ENCODE measurements at places on chromosomes 12 and 14.

- DNase-seq: no peak
These were observed 182.6 kb downstream of the ALG10 start for GRCh38 chr12:34204830-34205285.

GRCh38 chr12:103455020-103455763 lies 40.6 kb downstream of the C12orf42 start:
- DNase-seq: no peak

DNA sequence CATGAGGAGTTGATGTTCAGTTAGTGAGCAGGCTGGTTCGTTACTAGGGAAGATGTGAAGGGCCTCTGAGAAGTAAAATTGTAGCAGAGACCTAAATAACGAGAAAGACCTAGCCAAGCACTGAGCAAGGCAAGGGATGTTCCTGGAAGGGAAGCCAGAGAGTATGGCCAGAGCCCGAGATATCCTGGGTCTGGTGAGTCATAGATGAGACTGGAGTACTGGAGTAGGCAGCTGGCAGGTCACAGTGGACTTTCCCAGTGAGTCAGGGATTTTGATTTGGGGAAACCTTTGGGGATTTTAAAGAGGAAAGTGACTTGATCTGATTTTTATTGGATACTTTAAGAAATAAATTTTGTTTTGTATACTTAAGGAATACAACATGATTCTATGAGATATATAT lies 369.0 kb downstream of the DIO2 start:
- no peak for DNase-seq

GRCh38 chr14:81408595-81408994 lies 8.5 kb upstream of the STON2 start:
- DNase-seq: no peak

GRCh38 chr14:22131749-22132476 lies 457.1 kb downstream of the DAD1 start:
- no peak for DNase-seq

All from SK-N-MC (cell line).